ENCODE measurements at places on chromosomes 12 and 14.

DNA sequence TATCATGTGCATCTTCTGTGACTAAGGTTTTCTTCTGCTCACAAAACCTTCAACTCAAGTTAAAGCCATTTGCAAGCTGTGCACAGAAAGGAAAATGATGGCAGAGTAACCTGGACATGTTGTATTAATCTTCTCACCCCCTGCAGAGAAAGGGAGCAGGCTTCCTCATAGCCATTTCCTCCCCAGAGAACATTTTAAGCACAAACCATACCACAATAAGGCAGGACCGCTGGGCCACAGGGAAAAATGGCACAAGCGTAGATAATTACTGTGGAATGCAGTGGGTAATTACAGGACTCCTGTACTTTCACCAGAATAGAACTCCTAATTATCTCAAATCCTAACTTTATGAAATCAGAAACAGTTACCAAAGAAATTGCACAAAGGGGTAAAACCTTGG lies 215.7 kb downstream of the KIF21A start:
- DNase-seq = no peak

GRCh38 chr12:30533558-30534265 lies 162.0 kb downstream of the IPO8 start:
- DNase-seq = no peak

GRCh38 chr14:99354166-99354875 lies 82.3 kb upstream of the BCL11B start:
- no peak for DNase-seq

DNA sequence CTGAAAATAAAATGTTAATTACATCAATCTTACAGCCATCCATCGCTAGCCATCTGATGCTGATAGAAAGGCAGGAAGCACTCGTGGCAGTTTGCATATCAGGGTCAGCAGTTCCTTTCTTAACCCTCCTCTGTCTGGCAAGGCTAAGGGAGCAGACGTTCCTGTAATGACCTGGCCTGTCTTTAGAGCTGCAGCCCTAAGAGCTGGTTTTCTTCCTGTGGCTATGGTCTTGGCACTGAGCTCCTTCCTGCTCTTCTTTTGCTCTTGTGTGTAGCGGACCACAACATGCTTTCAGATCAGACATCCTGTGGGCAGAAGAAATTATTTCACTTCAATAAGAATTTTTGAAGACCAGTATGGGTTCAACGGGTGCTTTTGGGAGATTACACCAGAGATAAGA lies 170.4 kb downstream of the DAD1 start:
- DNase-seq = no peak

DNA sequence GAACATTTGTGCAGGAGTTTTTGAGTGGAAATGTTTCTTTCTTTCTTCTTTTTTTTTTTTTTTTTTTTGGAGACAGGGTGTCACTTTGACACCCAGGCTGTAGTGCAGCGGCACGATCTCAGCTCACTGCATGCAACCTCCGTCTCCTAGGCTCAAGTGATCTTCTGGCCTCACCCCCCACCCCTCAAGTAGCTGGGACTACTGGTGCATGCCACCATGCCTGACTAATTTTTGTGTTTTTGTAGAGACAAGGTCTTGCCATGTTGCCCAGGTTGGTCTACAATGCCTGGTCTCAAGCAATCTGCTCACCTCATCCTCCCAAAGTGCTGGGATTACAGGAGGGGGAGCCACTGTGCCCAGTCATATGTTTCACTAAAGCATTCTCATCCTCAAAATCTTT lies 69.2 kb upstream of the BCAT1 start:
- DNase-seq = no peak

- no peak for DNase-seq
Observed at GRCh38 chr12:130576371-130576816, 139.7 kb downstream of the RIMBP2 start.

GRCh38 chr12:6341417-6342139 lies at the start of gene TNFRSF1A:
Gene TNFRSF1A, minus strand, starts transcription at chr12:6342076. Its CDS starts 262 bp downstream, at chr12:6341814.
- no peak for DNase-seq

- no peak for DNase-seq
Observed at GRCh38 chr12:47887529-47887928, 17.3 kb downstream of the VDR start.

DNA sequence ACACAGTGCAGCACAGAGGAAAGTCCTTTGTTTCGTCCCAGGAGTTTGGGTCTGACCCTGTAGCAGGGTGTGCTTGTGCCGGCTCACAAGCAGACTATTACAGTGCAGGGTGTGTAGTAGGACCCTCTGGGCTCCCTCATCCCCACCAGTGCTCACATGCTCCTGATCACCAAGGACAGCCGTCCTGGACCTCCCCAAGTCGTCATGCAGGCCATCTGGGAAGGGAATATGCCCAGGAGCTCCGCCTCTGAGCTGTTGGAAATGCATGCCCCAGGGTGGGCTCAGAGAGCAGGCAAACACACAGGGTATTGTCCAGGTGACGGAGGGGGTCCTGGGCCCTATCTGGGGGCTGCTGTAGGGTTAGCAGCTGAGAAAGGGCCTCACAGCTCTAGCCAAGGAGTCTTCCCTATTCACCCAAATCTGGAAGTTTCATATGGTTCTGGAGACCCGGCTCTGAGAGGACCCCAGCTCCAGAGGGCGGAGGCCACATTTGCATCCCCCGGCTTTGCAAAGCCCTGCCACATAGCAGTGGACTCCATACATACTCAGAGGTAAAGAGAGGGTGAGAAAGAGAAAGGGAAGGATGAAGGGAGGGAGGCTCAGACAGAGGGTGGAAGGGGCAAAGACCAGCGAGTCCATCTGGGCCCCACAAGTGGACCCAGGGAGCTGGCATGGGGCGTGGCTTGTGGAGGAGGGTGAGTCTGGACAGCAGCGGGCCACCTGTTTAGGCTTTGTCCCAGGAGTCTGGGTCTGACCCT lies 53.5 kb upstream of the PPP2R5C start:
- DNase-seq = no peak

GRCh38 chr14:36281309-36281708 lies 39.1 kb downstream of the MBIP start:
- DNase-seq = no peak

DNA sequence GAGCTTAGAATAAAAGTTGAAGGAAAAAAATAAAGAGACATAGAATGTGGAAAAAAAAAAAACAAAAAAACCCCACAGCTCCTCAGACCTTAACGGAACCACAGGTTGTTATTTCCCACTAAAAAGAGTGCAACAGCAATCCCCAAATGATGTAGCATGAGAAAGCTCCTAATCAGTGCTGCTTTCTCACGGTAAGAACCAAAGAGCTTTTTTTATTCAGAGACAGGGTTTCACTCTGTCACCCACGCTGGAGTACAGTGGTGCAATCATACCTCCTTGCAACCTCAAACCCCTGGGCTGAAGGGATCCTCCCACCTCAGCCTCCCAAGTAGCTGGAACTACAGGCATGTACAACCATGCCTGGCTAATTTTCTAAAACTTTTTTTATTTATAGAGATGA lies 13.3 kb downstream of the NDUFA12 start:
- no peak for DNase-seq

- no peak for DNase-seq
Observed at GRCh38 chr14:99034711-99035171, 237.3 kb downstream of the BCL11B start.

DNA sequence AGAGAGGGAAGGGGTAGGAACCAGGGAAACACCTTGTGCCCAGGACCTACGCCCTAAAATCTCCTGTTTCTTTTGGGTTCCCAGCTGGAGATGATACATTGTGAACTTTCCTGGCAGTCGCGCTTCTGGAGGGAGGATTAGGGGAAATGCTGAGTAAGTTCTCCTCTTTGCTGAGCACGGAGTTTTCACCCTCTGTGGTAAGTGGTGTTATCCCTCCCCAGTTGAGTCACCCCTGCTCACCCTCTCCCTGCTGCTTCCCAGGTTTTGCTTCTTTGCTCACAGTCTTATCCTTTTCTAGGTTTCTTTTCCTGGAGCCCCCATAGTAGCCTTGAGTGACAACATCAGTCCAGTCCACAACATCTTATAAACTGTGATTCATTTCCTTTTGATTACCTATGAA lies 789.1 kb downstream of the TMEM121 start:
- no peak for DNase-seq

- no peak for DNase-seq
Observed at GRCh38 chr12:122895320-122895703, 612 bp downstream of the VPS37B start.

- DNase-seq = no peak
Observed at GRCh38 chr14:91843437-91843836, 23.9 kb downstream of the TC2N start.

GRCh38 chr14:32397861-32398640 lies 69.0 kb downstream of the AKAP6 start:
- no peak for DNase-seq

GRCh38 chr12:65278576-65279368 lies at the start of gene MSRB3:
Gene MSRB3, plus strand, starts transcription at chr12:65278683. Its CDS starts 29,897 bp downstream, at chr12:65308580.
- DNase-seq = no peak

- no peak for DNase-seq
Observed at GRCh38 chr14:33369972-33370371, 431.3 kb downstream of the NPAS3 start.

GRCh38 chr12:56591961-56592360 lies 38.2 kb downstream of the BAZ2A start:
- DNase-seq = no peak
